ENCODE measurements at places on chromosomes 6 and 20. TPM values are rescaled to one million over a fixed set of nuclear protein-coding genes. Genes with fewer than 3 reads are reported as not detected.

SMIM13 gene
- total RNA-seq: 7.0 TPM

TUBB1 gene
- 0.22 TPM for total RNA-seq

SLC4A11 gene
- 2.7 TPM for total RNA-seq

SIRPB2 gene
- not detected for total RNA-seq

DNA sequence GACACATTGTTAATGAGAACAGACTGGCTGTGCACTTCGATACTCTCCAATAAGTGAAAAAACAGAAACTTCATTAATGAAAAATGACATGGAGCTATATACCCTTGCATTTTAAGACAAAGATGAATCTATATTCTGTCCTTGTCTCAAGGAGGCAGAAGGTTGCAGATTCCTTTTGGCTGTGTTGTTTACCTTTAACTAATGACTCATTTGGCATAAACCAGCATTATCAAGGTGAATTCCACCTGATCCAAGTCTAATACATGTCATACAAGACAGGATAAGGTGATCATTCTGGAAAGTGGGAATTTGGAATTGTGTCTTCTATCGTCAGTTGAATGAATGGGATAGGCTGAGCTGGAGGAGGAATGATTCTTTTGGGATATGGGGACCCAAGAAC is 192.9 kb downstream of the PLCB4 start:
- no peak overlapping the region for H3K4me3 ChIP-seq
- H3K4me1 ChIP-seq: no peaks in the 10 kb centered on the region
- no peaks in the 10 kb centered on the region for H3K27me3 ChIP-seq
- no peak overlapping the region for H3K27ac ChIP-seq
- H3K36me3 ChIP-seq: no peaks in the 10 kb centered on the region

DNA sequence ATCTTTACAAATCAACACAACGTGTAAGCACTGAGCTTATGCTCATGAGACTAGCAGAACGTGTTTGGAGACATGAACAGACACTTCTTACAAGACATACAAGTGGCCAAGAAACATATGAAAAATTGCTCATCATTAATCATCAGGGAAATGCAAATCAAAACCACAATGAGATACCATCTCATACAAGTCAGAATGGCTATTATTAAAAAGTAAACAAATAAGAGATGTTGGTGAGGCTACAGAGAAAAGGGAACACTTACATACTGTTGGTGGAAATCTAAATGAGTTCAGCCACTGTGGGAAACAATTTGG is 327.9 kb upstream of the SOX4 start:
- DNase-seq: no peak
- no peaks in the 10 kb centered on the region for H3K27me3 ChIP-seq
- no peaks in the 10 kb centered on the region for H3K4me1 ChIP-seq
- H3K36me3 ChIP-seq: no peaks in the 10 kb centered on the region
- H3K27ac ChIP-seq: no peak overlapping the region

ROMO1 gene
- total RNA-seq: 33.2 TPM

GRCh38 chr6:79137671-79138070 is 59.6 kb upstream of the PHIP start:
- H3K4me3 ChIP-seq: no peak overlapping the region
- H3K4me1 ChIP-seq: no peaks in the 10 kb centered on the region
- no peak for DNase-seq
- no peaks in the 10 kb centered on the region for H3K36me3 ChIP-seq
- no peak overlapping the region for H3K27ac ChIP-seq

- H3K27ac ChIP-seq: no peak overlapping the region
- H3K4me3 ChIP-seq: no peak overlapping the region
- H3K36me3 ChIP-seq: no peaks in the 10 kb centered on the region
- DNase-seq: no peak
These were observed 33.3 kb upstream of the THEMIS start for GRCh38 chr6:127933852-127934840.

DNA sequence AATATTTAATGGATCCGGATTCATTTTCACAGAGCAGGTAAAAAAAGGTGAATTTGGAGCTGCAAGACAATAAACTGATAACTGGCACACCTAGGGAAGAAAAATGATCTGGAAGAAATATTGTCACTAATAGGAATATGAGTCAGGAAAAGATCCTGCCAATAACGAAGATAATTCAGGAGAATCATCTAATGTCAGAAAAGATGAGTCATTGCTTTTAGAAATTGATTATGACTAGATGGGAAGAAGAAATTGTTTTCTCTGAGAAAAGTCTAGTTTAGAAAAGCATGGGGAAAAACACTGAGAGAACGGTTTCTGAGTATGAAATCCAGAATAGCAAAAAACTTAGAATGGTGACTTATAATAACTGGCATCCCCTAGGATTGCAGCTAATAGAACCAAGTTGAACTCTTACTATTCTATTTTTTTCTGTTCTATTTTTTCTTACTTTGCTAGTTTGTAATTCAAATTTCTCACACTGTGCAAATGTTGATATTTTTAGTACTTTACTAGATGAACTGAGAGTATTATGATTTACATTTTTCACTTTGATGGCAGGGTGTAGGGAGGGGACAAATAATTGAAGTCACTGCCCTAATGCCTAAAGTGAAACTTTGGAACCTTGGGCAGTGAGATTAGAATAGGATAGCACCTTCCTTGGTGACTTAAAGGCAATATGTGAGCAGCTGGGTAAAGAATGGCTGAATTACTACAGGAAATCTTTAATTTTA is 38.2 kb upstream of the SUPT3H start:
- no peaks in the 10 kb centered on the region for H3K36me3 ChIP-seq
- DNase-seq: no peak
- no peak overlapping the region for H3K27ac ChIP-seq
- H3K27me3 ChIP-seq: peaks cover 43% of the 10 kb centered on the region
- H3K4me3 ChIP-seq: no peak overlapping the region

VPS52 gene
- total RNA-seq: 100 TPM

TP53TG5 gene
- total RNA-seq: not detected

- H3K27ac ChIP-seq: no peak overlapping the region
- H3K27me3 ChIP-seq: no peaks in the 10 kb centered on the region
- no peak for DNase-seq
- no peaks in the 10 kb centered on the region for H3K36me3 ChIP-seq
- H3K4me1 ChIP-seq: no peaks in the 10 kb centered on the region
- H3K4me3 ChIP-seq: no peak overlapping the region
These were observed 40.9 kb downstream of the VSTM2L start for GRCh38 chr20:37943501-37944455.

GRCh38 chr6:30741789-30742315 is 635 bp downstream of the FLOT1 start:
- peaks cover 9% of the 10 kb centered on the region for H3K36me3 ChIP-seq
- no peaks in the 10 kb centered on the region for H3K27me3 ChIP-seq
- H3K27ac ChIP-seq: no peak overlapping the region
- DNase-seq: peak; percentile 34
- peaks cover 25% of the 10 kb centered on the region for H3K4me1 ChIP-seq
- peak overlapping the region; percentile 76 for H3K4me3 ChIP-seq
